ENCODE measurements at places on chromosomes 16 and 17.

DNA sequence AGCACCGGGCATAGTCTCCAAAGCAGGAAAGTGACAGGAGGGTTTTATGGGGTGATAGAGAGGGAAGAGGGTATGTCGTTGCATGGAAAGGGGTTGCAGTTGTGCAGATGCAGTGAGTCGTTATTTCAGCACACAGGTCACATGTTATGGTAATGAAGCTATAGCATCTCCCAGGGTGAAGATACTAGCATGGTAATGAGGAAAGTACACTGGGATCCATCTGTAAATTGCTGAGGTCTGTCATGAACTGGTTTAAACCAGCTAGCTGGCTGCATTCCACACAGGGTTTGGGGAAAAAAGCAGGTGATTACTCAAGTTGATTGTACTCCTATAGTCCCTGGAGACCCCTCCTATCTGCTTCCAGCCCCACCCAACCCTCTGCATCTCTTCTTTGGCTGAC, 11.7 kb downstream of the COX11 start:
- DNase-seq = no peak

GRCh38 chr17:50799582-50799981, 32.3 kb upstream of the ANKRD40CL start:
- no peak for DNase-seq

- DNase-seq = no peak
Observed at GRCh38 chr17:33055746-33056145, 64.1 kb downstream of the SPACA3 start.

DNA sequence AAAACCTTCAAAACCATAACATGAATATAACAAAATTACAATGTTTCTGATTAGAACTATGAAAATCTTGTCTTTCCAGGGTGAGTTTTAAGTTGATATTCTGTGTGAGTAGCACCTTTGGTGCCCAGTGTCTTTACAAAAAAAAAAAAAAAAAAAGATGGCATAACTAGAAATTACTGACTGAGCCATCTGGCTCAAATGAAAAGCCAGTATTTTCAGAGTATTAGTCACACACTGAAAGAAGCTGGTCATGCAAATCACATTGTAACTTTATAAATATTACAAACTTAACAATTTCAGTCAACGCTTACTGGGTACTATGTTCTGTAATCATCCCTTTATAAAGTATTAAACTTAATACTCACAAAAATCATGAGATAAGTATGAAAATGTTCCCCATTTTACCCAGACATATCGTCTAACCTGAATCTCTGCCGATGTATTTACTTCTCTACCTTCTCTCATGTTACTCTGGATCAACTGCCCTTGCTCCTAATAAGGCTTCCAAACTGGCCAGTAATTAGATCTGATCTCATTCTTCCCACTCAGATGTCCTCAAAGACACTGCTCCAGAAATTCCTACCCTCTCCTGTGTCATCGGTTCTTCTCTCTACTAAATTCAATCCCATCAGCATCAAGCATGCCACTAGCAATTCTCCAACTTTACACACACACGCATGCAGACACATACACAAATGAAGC, 25.4 kb downstream of the UBE2G1 start:
- DNase-seq = no peak

GRCh38 chr16:19112099-19112407, 1.7 kb upstream of the ITPRIPL2 start:
- DNase-seq = no peak

Data from stimulated activated CD8-positive, alpha-beta memory T cell treated with anti-CD3 and anti-CD28 coated beads, Interleukin-4, amount 100 ng/mL, for 24 hours (primary cell).